Left lobe of liver (tissue), 2 donors: ENCODE measurements at places on chromosomes 5 and 9. TPM values are rescaled to one million over a fixed set of nuclear protein-coding genes. Genes with fewer than 3 reads are reported as not detected.

DNA sequence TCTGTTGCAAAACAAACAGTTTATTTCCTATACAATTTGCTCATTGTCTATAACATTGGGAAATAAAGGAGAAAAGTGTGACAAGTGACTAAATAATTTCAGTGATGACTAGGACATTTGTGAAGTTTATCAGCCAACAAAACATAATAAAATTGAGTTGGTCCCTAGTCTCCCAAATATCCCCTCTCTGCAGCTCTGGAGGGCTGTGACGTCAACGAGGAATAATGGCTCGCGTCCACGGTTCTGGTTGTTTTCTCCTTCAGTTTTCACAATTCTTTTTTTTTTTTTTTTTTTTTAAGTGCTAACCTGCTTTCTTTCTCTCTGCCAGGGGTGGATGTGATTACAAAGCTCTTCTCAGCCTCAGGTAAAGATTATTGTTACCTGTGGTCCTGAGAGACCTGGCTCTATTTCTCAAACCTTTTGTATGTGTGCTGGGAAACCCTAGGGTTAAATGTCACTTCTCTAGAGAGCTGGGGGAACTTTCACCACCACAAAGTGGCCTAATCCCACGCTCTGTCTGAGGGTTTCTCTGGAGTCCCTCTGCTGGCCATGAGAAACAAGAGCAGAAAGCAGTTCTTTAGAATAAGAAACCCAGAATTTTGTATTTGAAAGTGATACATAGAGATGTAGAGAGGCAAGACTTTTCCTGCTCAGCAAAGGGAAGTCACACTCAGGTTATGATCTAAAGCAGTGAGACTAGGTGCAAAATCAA is 36.2 kb upstream of the ANKRD55 start:
- no peak for DNase-seq

DNA sequence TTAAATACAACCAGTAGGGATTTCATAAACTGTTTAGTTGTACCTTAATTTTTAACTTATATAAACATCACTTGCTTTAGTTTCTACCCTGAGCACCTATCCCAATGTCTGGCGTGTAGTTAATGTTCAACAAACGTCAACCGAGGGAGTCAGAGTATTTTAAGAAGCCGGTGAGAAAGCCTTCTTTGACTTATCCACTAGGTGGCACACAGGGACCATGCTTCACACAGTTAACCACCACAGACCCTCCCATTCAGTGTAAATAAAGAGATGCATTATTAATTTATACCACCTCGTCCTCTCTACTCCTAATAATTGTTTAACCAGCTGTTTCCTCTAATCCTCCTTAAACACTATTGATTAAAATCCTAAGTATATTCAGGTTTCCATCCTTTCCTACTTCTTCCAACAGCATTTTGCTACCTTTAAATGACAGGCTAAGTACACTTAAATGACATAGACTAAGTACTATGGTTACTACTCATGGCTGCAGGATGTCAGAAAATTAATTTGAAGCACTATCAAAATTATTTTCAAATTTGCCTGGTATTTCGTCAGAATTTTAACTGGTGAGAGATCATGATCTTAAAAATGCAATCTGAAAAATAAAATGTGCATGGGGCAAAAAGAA is 2.3 kb downstream of the HAPLN1 start:
- DNase-seq, result no peak

DNA sequence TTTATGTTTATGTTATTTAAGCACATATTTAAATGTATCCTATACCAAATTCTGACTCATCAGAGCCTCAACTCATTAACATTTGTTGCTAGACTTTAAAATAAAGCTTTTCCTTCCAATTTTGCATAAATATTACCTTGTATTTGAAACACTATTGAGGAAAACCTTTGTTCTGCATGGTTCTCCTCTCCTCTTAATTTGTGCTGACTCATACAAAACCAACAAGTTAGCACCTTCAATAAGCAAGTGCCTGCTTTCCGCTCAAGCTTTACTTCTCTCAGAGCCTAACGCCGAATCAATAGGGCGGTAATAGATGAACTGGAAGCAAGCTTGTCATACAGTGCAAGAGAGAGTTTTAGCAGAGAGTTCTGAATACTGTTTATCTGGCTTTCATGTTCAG is 7.9 kb downstream of the AMACR start:
- DNase-seq, result no peak

DNA sequence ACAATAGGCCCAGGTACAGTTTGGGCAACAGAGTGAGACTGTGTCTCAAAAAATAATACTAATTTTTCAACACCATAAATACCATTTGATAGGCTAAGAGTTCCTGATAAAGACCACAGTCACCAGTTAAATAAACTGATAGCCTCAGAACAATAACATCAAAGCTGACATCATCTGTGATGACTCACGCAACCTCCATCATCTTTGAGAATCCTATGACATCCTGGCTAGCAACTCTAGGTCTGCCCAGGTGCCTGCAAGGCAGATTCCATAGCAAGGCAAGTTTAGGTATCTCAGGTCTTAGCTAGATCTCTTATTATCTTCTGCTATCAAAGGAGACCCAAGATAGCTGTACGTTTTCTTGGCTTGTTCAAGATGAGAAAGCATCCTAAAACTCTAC is 30.5 kb upstream of the UBAP2 start:
- no peak for DNase-seq

GRCh38 chr5:173866858-173867679 is 21.1 kb upstream of the CPEB4 start:
- DNase-seq, result no peak

- DNase-seq, result peak; percentile 91
Measured at GRCh38 chr9:114606597-114607207, 4.4 kb upstream of the TMEM268 start.

DNA sequence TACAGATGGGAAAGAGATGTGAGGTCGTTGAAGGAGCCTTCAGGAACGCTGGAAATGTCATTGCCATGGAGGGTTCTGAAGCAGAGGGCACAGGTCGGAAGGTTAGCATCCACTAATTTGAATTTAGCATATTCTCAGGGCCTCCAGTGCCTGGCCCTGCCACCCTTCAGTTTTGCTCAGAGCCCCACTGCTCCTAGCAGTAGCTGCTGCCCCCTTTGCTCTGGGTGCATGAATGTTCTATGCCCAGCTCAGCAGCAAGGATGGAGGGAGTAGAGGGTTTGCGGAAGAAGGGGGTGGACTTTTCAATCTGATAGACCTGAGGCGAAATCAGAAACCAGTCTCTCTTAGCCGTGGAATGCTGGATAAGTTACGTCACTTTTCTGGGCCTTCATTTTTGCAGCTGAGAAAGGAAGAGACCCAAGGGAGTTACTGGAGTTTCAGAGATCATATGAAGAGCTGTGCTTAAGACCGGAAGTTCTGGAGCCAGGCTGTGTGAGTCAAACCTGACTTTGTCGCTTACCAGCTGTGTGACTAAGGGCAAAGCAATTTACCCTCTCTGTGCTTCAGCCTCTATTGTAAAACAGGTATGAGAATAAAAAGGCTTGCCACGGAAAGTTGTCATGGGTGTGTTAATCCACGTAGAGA is 133.2 kb upstream of the PANK3 start:
- no peak for DNase-seq

The BNC2 gene
- 0.55 TPM for total RNA-seq

The TRIM7 gene
- total RNA-seq, result 0.23 TPM

The FBP2 gene
- total RNA-seq, result not detected

The TSSK1B gene
- total RNA-seq, result not detected

The STKLD1 gene
- 0.83 TPM for total RNA-seq
